ENCODE measurements at places on chromosomes 2 and 18.

DNA sequence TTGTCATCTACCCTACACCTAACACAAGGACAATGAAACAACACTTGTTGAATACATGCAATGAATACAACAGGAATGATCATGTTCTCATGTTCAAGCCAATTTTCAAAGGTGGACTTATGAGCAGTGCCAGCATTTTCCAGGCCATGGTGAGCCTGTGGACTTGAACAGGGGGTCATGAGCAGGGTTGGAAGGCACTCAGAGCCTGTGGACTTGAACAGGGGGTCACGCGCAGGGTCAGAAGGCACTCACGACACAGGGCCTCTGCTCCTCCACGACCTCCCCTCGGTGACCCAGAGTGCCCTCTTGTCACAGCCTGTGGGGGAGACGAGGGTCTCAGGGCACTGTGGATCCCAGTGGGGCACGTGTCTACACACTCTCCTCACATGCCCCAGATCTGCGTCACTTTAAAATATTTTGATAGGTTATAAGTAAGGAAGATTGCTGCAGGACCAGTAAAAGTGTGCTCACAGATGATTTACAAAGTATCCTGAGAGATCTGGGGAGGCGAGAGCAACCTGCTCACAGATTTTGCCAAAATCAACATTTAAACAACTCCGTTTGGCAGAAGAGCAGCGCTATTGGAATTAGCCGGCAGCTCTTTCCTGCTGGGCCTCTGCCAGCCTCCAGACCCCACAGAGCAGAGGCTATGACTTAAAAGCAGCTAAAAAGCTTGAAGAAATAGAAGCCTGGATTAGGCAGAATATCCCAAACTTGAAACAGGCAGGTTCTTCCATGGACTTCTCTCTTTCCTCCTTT is 121.9 kb downstream of the TMEM18 start:
- peak; percentile 59 for DNase-seq

GRCh38 chr2:176854878-176855277 is 357.7 kb upstream of the HNRNPA3 start:
- no peak for DNase-seq

DNA sequence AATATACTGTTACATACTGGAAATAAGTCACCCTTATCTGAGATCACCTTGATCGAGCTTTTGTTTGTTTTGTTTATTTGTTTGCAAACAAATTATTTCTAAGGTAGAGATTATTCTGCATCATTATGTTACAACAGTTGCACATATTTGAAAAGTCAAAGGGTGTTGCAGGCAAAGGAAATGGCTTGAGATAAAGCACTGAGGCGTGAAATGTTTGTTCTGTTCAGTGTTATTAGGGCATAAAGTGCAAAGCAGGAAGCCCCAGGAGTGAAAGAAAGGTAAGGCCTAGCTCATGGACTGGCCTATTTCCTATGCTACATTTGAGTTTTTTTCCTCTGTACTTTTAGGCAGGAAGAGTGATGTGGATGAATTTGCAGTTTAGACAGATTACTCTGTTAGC is 1815.6 kb upstream of the LRRTM1 start:
- DNase-seq = no peak

- no peak for DNase-seq
These were observed 954.1 kb downstream of the SOCS6 start for GRCh38 chr18:71242981-71243380.

GRCh38 chr2:159010340-159010739 is 41.9 kb downstream of the TANC1 start:
- peak; percentile 34 for DNase-seq

GRCh38 chr18:23272498-23273232 is 137.4 kb downstream of the CABLES1 start:
- DNase-seq = no peak

GRCh38 chr2:120856421-120856862 is 120.8 kb downstream of the GLI2 start:
- DNase-seq = no peak

- no peak for DNase-seq
These were observed 178.5 kb upstream of the SESTD1 start for GRCh38 chr2:179443180-179443579.

GRCh38 chr2:38343212-38343611 is 33.9 kb downstream of the ATL2 start:
- DNase-seq = no peak

DNA sequence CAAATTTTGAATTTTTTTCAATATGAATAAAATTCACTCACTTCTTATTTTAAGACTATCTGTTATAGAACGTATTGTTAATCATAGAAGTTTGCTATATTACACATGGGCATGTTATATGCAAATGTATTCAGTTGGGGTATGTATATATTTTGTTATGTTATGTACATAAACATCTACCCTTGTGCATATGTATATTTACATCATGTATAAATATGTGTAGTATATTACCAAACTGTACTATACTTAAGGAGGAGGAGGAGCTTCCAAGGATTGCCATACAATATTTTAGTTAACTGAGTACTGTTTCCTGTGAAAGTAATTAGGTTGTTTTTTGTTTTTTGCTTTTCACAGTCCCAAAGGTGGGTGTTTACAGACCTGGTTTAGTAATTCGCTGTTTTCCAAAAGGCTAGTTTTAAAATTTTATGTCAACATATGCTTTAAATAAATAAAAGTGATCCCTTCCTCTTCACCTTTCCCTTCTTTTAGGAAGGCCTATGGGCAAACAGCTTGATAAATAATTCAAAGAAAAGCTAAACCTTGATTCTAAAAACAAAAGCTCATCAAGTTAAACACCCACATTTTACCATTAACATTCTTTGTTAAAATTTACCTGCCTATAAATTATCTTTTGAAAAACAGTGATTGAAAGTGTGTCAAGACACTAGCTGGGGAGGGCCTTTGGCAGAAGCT is 12.9 kb upstream of the POU3F3 start:
- DNase-seq = no peak

DNA sequence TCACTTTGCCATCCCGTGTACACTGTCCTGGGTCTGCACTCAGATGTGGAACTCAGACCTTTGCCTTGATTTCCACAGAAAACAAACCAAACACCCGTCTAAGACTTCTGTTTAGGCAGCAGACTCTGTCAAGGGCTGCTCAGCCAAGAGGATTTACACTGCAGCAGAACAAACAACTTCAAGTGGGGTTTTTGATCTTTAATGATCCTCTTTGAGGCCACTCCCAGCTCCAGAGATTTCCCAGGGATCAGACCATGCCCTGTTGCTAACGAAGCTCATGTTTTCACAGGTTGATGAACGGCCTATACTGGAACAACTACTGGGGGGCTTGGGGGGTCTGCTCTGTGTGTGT is 52.5 kb upstream of the LGALSL start:
- no peak for DNase-seq

DNA sequence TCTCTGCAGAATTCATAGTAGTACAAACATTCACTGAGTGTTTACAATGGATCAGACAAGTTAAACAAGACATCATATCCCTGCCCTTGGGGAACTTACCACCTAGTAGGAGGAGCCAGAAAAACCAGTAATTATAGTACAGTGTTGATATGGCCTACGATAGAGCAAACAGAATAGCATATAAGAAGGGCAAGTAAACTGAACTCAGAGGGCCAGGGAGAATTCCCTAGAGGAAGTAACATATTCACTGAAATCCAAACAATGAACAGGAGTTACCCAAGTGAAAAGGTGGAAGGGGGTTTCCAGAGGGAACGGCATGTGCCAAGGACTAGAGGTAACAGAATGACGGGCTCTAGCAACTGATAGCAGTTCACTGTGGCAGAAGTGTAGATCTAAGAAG is 34.1 kb downstream of the NHEJ1 start:
- no peak for DNase-seq

- DNase-seq = no peak
These were observed 187.5 kb upstream of the MAP2 start for GRCh38 chr2:209236377-209236776.

- no peak for DNase-seq
These were observed 50.5 kb upstream of the ZNF516 start for GRCh38 chr18:76545433-76546087.

- peak; percentile 91 for DNase-seq
These were observed 66.3 kb upstream of the TCF7L1 start for GRCh38 chr2:85066874-85067351.

DNA sequence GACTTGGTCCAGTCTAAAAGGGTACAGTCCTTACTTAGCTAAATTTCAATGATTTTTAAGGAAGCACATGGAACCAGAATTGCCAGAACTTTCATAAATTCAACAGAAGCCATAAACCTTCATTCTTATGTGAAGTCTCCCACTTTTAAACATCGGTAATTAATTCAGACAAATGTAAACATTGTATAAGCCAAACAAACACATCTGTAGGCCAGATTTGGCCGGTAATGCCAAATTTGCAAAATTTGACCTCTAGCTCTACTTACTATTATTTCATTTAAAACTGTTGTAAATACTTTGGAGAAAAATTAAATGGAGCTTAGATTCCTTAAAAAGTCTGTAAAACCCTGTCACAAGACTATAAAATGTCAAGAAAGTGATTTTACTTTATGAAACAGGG is 83.2 kb upstream of the GALNT5 start:
- DNase-seq = no peak

DNA sequence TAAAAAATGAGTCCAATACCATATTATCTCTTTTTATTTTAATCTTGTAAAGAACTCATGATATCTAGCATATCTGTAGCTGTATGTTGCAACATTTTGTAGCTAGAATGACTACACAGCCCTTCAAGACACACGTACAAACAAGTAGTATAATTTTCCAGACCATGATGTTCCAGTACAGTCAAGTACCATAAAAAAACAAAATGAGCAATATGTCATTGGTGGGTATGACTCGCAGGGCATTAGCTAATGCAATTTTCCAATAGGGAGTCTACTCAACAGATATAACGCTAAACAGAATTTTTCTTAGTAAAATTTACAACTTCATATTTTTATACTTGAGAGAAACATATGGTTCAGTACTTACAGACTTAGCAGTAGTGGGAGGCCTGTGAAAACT is 53.6 kb upstream of the UGP2 start:
- DNase-seq = no peak

DNA sequence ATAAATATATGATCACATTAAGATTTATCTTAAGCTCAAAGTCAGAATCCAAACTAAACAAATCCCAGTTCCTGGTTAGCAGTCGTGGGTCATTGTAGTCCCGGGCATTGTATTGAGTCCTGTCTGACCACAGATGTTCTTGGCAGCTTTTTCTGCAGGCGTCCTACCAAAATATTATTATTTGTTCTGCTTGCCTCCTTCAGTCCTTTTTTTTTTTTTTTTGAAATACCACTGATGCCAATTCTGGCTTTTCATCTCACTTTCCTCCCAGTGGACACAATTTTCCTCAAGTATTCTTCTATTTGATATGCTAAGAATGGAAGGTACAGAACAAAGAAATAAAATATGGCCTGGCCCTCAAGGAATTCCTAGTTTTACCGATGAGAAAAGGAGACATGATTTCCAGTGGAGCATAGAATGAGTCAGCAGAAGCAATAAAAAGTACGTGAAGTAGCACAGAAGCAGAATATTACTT is 151.6 kb downstream of the CSRNP3 start:
- DNase-seq = no peak

DNA sequence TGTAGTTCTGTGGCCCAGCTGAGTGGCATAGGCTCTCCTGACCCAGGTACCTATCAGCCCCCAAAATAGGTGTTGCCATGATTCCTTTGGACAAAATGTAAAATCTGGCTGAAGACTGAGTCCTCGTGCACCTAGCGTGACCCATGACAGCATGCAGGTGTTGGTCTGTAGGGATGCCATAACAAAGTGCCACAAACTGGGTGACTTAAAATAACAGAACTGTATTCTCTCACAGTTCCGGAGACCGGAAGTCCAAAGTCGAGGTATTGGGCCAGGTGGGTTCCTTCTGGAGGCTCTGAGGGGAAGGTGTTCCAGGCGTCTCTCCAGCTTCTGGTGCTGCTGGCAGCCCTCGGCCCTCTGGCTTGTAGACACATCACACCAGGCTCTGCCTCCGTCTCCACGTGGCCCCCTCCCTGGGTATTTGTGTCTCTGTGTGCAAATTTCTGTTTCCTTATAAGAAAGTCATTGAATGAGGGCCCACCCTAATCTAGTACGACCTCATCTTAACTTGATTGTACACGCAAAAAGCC is 34.5 kb downstream of the LRRFIP1 start:
- no peak for DNase-seq

DNA sequence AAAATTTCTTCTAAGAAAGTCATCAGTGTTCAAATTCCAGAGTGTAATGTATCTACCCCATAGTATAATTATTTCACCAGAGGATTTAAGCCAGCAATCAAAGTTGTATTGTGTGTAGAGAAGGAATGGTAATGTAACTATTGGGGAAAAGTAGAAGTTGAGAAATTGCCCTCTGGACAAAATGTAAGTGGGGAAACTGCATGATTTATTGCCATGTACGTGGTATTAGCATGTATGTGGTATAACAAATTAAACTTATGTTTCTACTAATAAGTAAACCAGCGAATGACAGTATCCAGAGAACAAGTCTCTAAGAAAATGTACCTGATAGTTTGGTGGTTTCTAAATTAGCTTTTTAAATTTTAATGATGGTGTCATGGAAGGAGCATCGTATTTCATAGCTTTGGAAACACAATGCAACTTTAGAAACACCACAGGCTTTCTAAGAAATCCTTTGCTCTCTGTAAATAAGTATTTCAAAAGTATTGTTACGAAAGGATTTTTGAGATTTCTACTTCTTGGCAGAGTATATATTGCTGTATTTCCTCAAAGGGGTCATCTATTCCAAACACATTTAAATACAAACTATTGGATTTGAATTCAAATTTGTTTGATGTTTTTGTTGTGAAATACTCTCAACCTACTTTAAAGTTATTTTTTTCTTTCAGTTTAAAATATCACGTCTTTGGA is 1018.9 kb upstream of the ZEB2 start:
- DNase-seq = peak; percentile 47

- DNase-seq = no peak
These were observed 555.8 kb upstream of the ID2 start for GRCh38 chr2:8125741-8126711.

DNA sequence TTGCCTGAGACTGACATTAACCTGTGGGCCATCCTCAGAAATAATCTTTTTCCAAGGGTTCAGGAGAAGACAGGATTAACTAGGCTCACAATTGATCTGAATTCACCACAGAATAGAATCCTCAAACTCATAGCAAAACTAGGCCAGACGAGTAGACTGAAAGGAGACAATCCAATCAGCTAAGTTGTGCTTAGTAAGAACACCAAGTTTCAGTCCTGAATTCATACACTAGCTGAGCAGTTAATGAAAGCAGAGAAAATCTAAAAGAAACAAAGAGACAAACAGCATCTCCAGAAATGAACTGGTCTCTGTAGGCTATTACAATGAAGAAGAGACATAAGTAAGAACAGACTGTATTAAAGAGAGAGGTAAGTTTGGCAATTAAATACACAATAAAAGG is 89.5 kb downstream of the GORASP2 start:
- no peak for DNase-seq

DNA sequence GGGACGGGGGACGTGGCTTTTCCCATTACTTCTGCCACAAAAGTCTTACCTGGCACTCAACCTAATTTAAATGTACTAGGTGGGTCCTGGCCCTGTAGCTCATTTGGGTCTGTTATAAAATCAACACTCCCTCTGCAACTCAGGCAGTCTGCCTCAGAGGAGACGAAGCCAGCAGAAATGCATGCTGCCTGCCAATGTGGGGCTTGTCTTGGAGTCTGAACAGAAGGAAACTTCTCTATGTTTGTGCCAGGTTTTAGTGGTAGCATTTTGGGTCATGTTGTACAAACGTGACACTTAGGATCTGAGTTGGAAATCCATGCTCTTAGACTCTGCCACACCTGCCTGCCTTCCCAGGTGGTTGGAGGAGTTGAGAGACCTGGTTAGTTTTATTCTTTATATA is 292.5 kb upstream of the FAM98A start:
- no peak for DNase-seq
